CD4-positive, alpha-beta T cell (primary cell): ENCODE measurements at places on chromosomes 2 and 18.

- DNase-seq: no peak
Observed at GRCh38 chr18:28041366-28041765, 135.6 kb downstream of the CDH2 start.

- no peak for DNase-seq
Observed at GRCh38 chr2:120709608-120710041, 26.0 kb upstream of the GLI2 start.

DNA sequence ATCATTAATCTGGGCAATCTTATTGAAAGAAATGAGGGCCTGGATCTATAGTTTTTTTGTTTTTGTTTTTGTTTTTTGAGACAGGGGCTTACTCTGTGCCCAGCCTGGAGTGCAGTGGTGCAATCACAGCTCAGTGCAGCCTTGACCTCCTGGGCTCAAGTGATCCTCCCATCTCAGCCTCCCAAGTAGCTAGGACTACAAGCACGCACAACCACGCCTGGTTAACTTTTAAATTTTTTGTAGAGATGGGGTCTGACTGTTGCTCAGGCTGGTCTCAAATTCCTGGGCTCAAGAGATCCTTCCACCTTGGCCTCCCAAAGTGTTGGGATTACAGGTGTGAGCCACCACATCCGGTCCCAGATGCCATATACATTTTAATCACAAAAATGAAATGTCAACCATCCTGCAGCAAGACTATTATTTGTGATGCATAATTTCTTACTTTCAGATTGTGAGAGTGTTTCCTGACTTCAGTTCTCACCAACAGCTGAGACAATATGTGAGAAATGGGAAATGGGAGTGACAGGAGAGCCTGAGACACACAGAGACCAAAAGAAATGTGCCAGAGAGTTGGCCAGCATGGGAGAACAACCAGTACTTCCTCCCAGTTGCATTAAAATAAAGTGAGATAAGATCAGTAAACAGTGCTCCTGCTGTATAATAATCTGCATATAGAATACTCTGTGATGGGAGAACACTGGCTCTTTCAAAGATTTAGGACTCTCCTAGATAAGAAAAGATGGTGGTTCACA is 87.6 kb downstream of the METTL8 start:
- no peak for DNase-seq

GRCh38 chr2:42128721-42129486 is 40.2 kb upstream of the EML4 start:
- DNase-seq: no peak

DNA sequence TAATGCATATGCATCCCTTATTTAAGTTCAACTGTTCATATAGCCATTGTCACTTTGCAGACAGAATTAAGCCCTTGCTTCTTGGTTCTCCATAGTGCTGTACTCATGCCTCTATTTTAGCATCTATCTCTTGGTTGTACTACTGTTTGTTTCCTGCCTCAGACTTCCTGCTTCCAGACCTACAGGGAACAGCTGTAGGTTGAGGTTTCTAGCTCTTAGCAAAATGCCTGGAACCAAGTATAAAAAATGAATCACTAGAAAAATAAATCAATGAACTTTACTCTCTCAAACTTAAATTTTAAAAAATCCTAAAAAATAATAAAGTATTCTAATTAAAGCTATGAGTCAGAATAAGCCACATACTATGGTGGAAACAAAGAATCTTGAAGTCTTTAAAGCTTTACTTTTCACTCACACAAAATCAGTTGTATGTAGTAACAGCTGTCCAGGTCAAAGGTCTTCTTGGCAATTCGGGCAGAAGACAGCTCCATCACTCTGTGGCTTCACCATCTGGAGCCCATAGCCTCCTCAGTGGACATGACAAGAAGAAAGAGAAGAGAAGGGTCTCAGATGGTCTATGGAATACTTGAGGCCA is 1228.1 kb upstream of the GYPC start:
- DNase-seq: no peak

- DNase-seq: peak; percentile 76
Observed at GRCh38 chr2:181456660-181457120, 496 bp upstream of the ITGA4 start.

GRCh38 chr18:28855524-28855923 is 678.6 kb upstream of the CDH2 start:
- no peak for DNase-seq

DNA sequence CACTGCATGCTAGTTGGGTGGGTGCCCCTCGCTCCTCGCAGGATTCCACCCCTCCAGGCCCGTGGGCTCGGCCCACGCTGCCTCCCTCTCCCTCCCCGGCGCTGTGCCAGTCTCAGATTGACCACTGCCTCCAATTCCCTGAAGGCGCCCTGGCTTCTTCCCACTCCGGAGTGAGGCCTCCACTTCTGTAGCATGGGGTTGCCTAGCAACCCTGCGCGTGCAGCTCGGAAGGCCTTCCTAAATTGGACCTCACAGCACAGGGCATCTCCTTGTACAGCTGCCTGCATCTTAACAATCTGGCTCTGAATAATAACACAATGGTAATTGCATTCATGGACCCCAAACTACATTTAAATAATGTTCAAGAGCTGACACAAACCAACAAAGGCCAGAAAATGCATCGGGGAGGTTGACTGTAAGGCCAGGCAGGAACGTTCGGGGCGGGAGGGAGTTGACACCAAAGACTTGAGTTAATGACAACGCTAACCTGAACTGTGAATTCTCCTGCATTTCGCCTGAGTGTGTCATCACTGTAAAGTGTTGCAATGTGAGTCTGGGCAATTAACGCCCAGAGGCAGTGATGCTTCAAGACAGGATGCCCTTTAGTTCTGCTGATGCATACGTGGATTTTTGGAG is 222.9 kb downstream of the ZBTB7C start:
- no peak for DNase-seq

DNA sequence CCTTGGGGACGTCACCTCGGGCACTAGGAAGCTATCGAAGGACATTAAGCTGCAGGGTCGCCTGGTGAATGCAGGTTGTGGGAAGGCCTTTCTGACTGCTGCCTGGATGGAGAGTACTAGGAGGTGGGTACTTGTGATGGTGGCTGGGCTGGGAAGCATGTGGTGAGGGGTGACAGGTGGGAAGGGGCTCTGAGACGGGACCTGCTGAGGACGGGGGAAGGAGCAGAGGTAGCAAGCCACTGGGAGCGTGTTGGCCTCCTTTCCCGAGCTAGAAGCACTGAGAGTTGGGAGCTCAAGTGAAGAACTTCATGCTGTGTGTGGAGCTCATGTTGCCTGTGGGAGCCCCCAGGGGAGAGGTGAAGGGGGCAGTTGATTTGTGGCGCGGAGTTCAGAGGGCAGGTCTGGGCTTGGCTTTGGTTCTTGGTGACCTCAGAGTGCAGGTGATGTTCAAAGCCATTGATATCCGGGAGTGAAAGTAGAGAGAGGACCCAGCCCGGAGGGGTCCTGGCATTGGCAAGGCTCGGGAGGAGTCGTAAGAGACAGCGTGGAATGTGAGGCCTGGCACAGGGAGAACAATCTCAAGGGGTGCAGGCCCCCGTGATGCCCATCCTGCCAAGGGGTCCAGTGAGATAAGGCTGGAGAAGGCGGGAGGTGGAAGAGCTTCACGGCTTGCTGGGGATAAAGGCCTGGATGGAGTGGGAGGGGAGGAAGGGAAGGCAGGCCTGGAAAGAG is 13.2 kb downstream of the MROH2A start:
- DNase-seq: no peak

DNA sequence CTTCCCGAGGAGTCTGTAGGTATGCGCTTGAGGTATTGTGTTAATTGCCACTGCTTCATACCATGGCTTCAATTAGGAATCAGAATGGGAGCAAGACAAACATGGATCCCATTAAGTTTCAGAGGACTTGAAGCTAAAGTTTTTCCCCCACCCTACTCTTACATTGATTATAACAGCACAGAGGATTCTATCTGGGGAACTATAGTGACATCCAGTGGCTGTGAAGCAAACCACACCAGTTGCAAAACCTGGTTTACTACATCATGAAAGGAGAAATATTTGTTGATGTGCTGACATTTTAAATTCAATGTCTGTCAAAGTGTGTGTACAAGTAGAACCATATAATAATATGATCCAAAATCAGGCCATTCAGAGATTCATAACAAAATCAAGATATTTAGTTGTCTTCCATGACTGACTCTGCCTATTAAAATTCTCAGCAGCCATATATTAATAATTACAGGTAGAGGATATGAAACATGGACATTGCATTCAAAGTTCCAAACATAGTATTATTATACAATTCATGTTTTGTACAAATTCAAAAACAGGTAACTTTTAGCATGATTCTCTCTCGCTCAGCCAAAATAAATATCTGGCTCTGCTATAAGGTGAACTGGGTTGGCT is 82.9 kb downstream of the GRB14 start:
- no peak for DNase-seq

GRCh38 chr2:164024396-164024795 is 288.6 kb upstream of the FIGN start:
- no peak for DNase-seq

DNA sequence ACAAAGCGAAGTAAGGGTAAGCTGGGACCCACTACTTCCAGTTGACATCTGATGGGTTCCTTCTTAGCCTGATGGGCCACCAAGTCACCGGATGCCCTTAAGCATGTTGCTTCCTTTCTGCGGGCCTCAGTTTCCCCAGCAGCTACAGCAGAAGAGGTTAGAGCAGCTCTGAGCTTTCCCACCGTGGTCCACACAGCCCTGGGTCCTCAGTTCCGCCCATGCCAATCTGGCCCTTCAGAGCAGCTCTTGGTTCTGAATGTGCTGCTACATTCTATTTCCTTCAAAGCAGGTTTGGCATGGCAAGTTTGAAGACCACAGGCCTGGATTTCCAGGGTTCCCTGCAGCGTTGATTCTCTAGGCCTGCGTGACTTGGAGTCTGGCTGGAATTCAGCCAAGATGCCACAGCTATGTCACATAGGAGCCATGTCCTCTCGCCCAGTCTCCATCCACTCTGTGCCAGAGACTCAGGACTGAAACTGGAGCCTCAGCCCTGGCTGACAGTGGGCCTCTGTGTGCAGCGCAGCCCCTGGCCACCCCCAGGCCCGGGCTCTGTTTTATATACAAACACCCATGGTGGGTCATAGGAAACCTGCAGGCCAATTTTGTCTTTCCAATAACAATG is 79.6 kb downstream of the TFCP2L1 start:
- no peak for DNase-seq
